ENCODE measurements at places on chromosomes 6 and 20. TPM values are rescaled to one million over a fixed set of nuclear protein-coding genes. Genes with fewer than 3 reads are reported as not detected.

DNA sequence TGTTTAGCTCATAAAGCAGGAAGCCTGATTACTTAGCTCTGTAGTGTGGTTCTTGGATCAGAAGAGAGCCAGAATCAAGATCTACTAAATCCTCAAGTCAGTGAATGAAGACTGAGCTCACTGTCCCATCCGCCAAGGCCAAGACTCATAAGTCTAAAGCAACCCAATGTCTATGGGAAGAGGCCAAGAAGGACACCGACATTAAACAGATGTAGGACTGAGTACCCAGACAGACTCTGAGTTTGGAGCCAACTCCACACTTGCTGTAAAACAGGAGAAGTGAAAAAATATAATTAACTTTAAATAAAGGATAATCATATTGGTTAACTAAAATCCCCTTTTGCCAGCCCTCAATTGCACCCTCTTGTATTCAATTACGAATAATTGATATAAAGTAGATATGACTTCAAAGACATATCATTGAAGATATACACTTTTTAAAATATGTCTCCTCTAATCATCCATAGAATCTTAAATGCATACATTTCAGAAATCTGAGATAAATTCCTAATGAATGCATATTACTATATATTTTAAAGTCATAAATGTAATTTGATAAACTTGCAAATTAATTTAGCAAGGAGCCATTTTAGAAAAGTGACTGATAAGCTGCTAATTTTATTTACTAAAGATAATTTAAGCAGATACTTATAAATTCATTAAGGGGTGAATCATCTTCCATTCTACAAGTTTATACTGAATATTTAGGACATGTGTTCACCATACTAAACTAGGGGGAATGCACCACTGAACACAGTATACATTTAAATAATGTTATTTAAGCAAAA is 617.0 kb upstream of the ARID1B start:
- no peak overlapping the region for H3K27ac ChIP-seq
- no peak for DNase-seq
- no peaks in the 10 kb centered on the region for H3K4me1 ChIP-seq
- no peaks in the 10 kb centered on the region for H3K36me3 ChIP-seq
- H3K4me3 ChIP-seq, result no peak overlapping the region

The RBBP8NL gene
- total RNA-seq, result not detected

The BNIP5 gene
- not detected for total RNA-seq

The PRDM1 gene
- total RNA-seq, result 2.0 TPM

The DNAAF9 gene
- total RNA-seq, result 4.3 TPM

The TFAP2C gene
- not detected for total RNA-seq

The JPH2 gene
- 0.10 TPM for total RNA-seq

The CDH26 gene
- total RNA-seq, result not detected

GRCh38 chr6:169677096-169677495 is 24.7 kb downstream of the WDR27 start:
- DNase-seq, result no peak
- H3K27me3 ChIP-seq, result no peaks in the 10 kb centered on the region
- no peak overlapping the region for H3K27ac ChIP-seq
- no peak overlapping the region for H3K4me3 ChIP-seq
- no peaks in the 10 kb centered on the region for H3K4me1 ChIP-seq

The MAP3K5 gene
- 5.0 TPM for total RNA-seq

DNA sequence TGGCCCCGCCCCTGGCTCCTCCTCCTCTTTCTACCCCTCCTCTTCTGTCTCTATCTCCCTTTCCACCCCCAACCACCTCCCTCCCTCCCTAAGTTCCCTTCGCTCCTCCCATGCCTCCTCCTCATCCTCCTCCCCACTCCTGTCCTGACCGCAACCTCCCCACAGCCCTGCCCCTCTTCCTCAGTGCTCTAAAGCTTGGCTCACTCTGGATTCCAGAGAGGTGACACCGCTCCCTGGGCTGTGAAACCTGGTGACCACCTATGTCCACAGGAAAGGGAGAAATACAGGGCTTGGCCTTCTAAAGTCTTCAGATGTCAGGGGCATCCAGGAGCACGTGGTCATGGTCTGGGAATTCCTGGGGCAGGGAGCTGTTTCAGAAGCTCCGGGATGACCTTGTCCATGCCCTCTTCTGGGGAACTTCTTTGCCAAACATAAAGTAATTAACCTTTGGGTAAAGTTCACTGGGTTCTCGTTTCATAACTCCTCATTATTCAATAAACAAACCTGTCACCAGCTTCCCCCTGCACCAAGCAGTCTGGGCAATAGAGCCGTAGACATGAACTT is 345 bp upstream of the CST5 start:
- H3K27ac ChIP-seq, result no peak overlapping the region
- no peaks in the 10 kb centered on the region for H3K36me3 ChIP-seq
- no peak for DNase-seq
- no peak overlapping the region for H3K4me3 ChIP-seq
- no peaks in the 10 kb centered on the region for H3K27me3 ChIP-seq

- H3K27ac ChIP-seq, result peak overlapping the region; percentile 66
- H3K27me3 ChIP-seq, result no peaks in the 10 kb centered on the region
- H3K4me1 ChIP-seq, result no peaks in the 10 kb centered on the region
- no peaks in the 10 kb centered on the region for H3K36me3 ChIP-seq
Observed at GRCh38 chr6:95094751-95095663, 482.3 kb upstream of the MANEA start.

Measured in right lobe of liver (tissue), 6 donors.